ENCODE measurements at places on chromosomes 16 and 17.

DNA sequence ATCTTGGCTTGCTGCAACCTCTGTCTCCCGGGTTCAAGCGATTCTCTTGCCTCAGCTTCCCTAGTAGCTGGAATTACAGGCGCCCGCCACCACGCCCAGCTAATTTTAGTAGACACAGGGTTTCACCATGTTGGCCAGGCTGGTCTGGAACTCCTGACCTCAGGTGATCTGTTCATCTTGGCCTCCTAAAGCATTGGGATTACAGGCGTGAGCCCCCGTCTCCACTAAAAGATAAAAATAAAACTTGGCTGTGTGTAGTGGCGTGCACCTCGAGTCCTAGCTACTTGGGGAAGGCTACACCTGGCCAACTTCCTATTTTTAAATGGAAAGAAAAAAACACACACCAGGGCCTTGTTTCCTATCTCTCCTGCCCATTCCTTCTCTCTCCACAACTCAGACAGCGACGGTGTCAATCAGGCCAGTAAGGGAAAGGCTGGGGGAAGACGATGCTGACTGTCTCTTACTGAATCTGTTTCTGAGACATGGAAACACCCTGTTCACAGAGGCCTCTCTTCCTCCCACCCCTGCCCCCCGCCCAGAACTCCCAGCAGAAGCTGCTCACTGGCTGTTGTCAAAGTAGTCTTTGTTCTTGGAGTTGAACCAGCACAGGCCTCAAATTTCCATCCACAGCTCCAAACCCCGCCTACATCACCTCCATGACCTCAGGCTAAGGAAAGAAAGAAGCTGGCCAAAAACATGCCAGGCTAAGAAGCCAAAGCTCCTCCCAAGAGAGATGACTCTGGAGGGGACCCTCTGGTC lies 96.6 kb downstream of the NXN start:
- DNase-seq: no peak

DNA sequence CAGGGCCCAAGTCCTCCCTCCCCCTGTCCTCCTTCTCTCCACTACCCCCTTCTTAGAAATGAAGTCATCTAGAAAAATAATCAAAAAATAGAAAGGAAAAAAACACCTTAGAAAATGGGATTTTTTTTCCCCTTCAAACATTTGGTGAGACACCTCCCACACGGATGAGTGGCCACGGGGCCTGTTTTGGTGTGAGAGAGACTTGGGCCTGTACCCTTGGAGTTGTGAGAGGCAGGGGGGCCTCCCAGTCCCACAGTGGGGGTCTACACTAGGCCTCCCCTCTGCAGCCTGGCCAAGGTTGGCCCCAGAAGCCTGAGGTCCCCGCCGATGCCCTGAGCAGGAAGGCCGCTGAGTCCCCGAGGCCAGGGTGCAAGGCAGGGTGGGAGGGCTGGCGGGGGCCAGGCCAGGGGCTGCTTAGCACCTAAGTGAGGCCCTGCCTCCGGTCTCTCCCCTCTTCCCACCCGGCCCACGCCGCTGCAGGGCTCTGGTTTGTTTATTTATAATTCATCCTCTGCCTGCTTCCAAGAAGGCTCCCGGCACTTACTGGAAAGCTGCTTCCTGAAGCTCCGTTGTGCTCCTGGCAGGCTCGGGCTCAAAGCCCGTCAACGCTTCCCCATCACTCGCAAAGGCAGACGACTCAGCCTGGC lies 26.4 kb downstream of the NPTX1 start:
- no peak for DNase-seq

- peak; percentile 82 for DNase-seq
Observed at GRCh38 chr17:44779211-44780025, 20.6 kb downstream of the ADAM11 start.

GRCh38 chr17:48444516-48445247 lies 14.7 kb upstream of the SKAP1 start:
- no peak for DNase-seq

GRCh38 chr17:64399071-64399766 lies 8.6 kb upstream of the PECAM1 start:
- DNase-seq: no peak

GRCh38 chr16:26606381-26607150 lies 460.2 kb upstream of the C16orf82 start:
- DNase-seq: no peak

DNA sequence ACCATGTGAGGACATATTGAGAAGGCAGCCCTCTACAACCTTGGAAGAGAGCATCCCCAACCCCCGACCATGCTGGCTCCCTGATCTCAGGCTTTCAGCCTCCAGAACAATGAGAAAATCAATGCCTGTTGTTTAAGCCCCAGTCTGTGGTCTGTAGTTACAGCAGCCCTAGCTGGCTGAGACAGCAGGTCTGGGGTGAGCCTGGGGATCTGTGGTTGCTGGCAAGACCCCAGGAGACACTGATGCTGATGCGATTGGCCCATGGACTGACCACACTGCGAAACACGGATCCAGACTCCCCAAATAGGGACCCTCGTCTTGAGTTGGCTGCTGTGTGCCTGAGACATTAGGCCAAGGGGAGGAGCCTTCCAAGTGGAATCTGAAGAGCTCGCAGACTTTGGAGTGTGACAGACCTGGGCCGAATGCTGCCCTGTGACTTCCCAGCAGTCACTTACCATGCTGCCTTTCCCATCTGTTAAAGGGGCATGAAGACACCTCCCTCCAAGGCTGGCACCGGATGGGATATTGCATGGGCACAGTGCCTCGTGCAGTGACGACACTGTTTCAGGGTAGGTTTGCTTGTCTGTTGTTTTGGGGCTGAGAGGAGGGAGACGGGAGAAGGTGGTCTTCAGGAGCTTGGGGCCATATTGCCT lies 147.8 kb upstream of the RPL38 start:
- DNase-seq: no peak

GRCh38 chr16:67198238-67198734 lies 645 bp upstream of the ELMO3 start:
- DNase-seq: peak; percentile 63

DNA sequence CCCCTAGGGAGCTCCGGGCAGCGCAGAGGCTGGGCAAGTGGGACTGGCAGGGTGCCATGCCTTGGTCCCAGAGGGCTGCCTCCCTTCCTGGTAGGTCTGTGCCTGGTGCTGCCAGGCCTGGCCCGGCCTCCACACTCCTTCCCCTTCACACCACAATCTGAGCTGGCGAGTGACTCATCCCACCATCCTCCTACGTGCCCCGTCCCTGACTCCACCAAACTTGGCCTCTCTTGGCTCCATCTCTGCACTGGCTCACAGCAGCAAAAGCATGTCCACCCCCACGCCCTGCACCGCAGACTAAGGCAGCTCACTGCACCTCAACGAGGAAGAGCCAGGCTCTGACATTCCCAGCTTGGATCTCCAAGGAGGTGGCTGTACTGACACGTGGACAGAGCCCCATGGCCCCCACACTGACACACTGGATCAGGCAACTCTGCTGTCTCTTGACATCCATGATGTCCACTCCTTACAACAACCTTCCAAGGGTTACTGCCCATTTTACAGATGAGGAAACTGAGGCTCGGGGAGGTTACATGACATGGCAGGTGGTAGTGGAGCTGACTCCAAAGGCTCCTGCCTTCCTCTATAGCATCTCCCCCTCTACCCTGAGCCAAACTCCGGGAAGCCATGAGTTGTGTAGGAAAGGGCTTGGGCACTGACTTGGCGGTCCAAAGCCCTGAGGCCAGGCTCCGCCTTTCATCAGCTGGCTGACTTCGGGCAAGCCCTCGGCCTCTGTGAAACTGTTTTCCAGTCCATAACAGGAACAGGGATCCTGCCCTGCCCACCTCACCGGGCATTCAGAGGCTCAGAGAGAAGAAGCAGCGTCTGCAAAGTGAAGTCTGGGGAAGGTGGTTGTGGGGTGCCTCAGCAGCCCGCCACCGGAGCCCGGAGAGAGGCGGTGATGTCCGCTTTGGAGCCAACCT lies 20.1 kb upstream of the KRT19 start:
- DNase-seq: no peak

GRCh38 chr17:33012522-33013033 lies 20.9 kb downstream of the SPACA3 start:
- no peak for DNase-seq

Data from germinal center (tissue), 1 donor.